ENCODE measurements at places on chromosomes 2 and 18. TPM values are rescaled to one million over a fixed set of nuclear protein-coding genes. Genes with fewer than 3 reads are reported as not detected.

REG3A gene
- not detected for polyA plus RNA-seq

BARD1 gene
- 4.2 TPM for polyA plus RNA-seq

DNA sequence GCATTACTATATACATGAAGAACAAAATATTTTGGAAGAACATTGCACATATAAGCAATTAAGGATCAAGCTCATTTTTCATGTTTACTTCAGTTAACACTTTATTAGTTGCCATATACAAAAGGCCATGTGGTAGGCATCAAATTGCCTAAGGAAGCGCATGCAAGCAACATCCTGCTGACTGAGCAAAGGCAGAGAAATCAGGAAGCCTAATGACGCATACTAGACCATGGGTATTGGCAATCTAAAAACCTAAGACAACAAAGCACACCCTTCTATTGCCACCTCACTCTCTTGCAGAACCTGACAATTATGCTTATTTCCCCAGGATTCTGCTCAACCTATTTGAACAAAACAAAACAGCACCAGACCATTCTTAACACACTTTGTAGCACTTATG is 171.9 kb downstream of the STK39 start:
- no peak for DNase-seq

DNA sequence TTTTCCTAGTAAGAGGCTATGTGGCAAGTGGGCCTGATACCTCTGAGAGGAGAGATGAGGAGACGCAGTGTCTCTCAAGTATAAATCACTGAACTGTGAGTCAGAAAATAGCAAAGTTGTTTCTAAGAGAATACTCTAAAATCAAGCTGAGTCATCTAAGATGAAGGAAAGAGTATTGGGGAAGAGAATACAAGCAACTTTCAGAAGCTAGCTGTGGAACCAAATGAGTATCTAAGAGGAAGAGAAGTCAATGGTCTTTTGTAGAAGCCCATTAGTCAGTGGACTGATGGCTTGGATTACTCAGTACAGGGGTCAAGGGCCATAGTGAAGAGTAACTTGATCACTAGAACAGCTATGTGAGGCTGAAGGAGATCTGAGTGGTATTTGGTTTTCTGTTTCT is 2.7 kb upstream of the DCC start:
- DNase-seq: peak; percentile 27

GRCh38 chr2:113136828-113137775 is 9.7 kb downstream of the IL1RN start:
- peak; percentile 8 for DNase-seq

DNA sequence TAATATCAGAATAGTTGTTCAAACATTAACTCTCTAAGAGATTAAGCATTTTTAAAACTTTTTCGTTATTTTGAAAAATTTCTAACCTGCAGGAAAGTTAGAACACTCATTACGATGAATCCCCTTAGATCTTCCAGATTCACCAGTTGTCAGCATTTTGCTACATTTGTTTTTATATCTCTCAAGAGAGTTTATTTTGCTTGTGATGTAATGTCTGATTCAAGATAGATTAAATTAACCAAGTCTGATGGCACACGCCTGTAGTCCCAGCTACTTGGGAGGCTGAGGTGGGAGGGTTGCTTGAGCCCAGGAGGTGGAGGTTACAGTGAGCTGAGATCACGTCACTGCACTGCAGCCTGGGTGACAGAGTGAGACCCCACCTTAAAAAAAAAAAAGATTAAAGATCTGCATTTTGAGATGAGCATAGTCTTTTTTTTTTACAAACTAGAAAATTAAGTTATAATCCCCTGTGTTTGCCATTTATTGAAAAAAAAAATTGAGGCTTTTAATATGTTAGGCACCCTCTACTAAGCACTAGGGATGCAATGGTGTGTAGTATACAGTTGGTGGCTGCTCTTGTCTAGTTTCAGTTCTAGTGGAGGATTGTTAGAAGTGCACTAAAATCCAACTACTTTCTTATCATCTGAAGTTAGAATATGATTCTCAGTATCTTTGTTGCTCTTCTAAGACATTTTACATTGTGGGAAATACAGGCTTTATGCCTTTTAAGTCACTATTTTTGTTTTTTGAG is 20.9 kb downstream of the RAB10 start:
- no peak for DNase-seq

DNA sequence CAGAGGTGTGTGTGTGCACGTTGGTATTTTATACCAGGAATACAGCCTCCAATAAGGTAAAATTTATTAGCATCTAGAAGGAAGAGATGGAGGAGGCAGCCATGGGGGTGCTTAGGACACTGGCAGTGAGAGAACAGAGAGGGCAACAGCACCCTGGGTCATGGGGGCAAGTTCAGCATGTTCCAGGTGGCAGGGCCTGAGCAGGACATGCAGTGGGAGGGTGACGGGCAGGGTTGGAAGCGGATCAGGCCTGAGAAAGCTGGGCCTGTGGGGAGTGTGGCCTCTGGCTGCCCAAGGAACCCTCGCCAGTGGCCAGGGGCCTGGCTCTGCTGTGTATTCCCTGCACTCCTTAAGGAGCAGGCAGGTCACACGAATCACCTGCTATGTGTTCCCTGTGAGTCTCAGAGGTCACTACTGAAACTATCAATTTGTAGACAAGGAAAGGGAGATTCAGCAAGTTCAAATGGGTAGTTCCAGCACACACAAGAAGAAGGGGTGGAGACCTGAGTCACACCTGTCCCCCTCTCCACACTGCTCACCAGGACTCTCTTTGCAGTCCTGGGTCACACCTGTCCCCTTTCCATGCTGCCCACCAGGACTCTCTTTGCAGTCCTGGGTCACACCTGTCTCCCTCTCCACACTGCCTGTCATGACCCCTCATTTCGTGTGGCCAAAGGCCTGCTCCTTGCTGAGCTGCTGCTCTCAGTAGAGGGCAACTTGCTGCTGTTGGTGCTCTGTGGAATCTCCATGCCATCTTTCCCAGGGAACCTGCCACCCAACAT is 463.9 kb upstream of the HS6ST1 start:
- no peak for DNase-seq

- DNase-seq: no peak
Measured at GRCh38 chr2:230668184-230668938, 44.3 kb upstream of the CAB39 start.

- DNase-seq: no peak
Measured at GRCh38 chr2:64267699-64268098, 123.5 kb upstream of the PELI1 start.

GRCh38 chr2:37367984-37368383 is 23.6 kb downstream of the QPCT start:
- no peak for DNase-seq

GRCh38 chr2:65351948-65352595 is 80.3 kb downstream of the SPRED2 start:
- DNase-seq: no peak

- no peak for DNase-seq
Measured at GRCh38 chr2:2877427-2877826, 500.2 kb downstream of the EIPR1 start.

DNA sequence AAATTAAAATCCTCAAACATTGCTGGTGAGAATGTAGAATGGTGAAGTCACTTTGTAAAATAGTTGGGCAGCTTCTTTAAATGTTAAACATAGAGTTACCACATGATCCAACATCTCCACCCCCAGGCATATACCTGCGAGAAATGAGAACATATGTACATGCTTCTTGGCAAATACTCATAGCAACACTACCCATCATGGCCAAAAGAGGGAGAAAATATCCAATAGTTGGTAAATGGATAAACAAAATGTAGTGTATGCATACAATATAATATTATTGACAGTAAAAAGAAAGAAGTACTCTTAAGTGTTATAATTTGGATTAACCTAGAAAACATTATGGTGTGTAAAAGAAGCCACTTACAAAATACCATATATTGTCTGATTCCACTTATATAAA is 185.9 kb downstream of the CDH7 start:
- DNase-seq: no peak

GRCh38 chr2:223055140-223055539 is 3.1 kb downstream of the KCNE4 start:
- DNase-seq: no peak

TDRD15 gene
- polyA plus RNA-seq: not detected

DCDC2C gene
- polyA plus RNA-seq: not detected

GRCh38 chr18:61352611-61353010 is 19.4 kb downstream of the CDH20 start:
- DNase-seq: no peak

- DNase-seq: no peak
Measured at GRCh38 chr2:190889175-190889943, 8.7 kb downstream of the GLS start.

TMEM200C gene
- 1.7 TPM for polyA plus RNA-seq

EVX2 gene
- polyA plus RNA-seq: not detected

- no peak for DNase-seq
Measured at GRCh38 chr2:180115675-180116074, 108.6 kb upstream of the CWC22 start.

DNA sequence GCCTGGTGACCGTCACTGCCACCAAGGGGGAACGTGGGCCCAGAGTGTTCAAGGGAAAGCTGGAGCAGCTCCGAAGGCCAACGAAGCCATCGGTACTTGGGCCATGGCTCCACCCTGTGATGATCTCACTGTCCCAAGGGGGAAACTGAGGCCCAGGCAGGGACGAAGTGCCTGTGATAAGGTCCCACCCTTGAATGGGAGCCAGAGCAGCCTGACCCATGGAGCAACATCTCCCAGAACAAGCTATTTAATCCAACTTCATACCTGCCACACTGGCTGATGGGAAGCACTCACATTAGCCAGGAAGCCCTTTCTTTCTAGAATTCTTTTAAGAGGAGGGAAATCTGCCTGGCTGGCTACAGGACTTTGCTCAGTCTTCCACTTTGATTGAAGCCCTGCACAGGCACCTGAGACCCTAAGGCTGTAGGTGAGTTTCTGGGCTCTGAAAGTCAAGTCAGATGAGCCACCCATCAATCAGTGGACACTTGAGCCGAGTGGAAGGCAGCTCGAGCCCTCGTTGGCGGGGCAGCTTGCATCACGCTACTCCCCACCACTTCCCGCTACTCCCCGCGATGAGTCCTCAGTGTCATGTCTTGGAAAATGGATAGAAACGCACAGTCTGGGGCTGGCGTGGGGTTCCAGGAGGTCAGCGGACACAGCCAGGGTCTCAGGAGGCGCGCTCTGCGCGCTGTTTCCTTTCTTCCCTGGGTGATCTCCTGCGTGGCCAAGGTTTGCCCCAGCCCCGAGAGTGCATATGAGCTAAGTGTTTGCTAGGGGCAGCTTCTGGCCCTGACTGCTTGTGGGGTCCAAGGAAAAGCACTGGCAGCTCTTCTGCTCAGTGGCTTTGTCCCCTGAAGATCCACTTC is 2.5 kb upstream of the HS6ST1 start:
- no peak for DNase-seq

PARD6G gene
- 9.6 TPM for polyA plus RNA-seq

DNA sequence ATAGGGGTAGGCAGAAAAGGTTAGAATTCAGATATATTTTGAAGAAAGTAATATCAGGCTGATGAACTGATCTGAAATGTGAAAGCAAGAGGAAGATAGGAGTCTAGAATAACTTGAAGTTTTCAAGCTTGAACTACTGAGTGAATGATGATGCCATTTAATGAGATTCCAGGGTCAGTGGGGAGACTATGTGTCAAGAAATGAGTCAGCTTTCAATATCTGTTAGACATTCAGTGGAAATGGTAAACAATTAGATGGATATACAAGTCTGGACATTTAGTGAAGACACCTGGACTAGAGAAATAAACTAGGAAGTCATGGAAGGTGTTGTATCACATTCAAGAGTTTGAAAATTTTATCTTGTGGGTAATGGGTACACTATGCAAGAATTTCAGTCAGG is 326.9 kb downstream of the FSIP2 start:
- no peak for DNase-seq

POMC gene
- polyA plus RNA-seq: not detected

GRCh38 chr2:142791335-142791734 is 86.1 kb upstream of the KYNU start:
- DNase-seq: no peak

DNA sequence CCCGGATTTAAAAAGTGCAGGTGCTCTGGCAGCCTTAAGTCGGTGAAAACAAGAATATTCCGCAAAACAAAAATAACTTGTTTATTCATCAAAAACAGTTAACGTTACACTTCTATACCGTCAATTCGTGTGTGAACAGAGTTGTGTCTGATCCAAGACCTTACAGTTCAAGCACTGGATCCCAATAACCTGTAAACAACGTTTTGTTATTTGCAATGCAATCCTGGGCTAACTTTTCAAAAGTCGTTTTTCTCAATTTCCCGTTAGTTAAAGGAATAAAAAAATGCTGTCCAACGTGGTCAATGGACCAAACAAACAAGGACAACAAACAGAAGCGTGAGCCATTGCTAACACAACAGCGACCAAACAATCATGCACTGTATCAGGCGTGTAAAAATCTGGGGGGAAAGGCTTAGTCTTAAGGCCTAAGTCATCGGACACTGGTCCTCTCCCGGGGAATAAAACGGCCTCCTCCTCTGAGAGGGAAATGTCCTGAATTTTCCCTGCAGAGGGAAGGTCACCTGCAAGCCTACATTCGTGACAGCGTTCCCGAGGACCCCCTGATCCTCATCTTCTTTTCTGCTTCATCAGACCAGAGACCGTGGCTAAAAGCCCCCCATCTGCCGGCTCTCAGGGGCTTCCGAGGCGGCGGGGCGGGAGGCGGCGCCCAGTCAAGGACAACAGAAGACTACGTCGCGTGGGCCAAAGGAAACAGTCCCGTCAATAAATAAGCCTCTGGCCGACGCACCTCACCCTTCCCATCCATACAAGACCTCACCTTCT is 490 bp downstream of the NDUFS1 start:
- no peak for DNase-seq

DNA sequence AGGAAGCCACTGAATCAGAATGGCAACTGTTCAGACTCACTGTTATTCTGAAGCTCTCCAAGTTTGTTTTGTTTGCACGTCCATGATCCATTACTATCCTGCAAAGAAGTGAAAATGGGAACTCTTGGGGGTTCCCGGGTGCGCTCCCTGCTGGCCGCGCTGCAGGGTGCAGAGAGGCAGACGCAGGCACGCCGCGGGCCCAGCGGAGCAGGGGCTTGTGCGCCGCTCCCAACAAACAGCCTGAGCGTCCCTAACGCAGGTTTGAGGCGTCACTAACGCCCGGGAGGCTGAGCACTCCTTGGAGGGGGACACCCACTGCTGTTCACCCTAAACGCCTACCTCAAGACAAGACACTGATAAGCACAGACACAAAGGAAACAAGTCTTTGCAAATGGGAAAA is 14.3 kb upstream of the PIEZO2 start:
- no peak for DNase-seq

DNA sequence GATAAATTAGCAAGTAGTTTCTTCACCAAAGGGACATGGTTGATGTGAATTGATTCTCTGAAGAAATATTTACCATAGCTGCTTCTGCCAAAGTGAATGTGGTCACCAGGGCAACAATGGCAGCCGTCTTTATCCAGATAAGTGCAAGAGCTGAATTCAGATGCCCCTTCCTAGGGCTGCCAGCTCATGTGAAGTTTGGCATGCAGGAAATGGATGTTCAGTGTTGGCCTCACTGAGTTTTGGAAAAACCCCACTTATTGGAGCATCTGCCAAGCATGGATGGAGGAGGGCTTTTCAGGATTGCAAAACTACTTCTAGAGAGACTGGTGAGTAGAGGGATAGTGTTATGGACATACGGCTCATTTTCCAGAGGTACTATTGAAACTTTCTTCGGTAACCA is 80.8 kb downstream of the FMNL2 start:
- DNase-seq: no peak
